ENCODE measurements at places on chromosomes 3 and 15.

DNA sequence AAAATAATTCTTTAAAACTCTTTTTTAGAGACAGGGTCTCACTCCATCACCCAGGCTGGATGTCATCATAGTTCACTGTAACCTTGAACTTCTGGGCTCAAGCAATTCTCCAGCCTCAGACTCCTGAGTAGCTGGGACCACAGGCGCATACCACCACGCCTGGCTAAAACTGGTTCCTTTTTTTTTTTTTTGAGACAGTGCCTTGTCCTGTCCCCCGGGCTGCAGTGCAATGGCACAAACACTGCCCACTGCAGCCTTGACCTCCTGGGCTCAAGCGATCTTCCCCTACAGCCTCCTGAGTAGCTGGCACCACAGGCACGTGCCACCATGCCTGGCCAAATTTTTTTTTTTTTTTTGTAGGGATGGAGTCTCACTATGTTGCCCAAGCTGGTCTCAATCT, 23.7 kb upstream of the FURIN start:
- DNase-seq = no peak

DNA sequence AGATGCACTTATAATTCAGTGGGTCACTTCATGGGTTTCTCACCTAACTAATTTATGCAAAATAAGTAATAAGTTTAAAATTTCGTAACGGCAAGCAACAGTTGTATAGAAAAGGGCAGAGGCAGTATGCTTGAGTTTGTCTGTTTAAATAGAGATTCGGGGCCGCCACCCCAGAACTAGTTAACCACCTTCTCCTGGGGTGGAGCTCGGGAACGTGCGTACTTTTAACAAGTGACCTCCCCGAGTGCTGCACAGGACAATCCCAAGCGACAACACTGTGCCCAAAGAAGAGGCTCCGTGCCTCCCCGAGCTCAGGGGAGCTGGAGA, 439 bp downstream of the SSR3 start:
- no peak for DNase-seq

GRCh38 chr3:156749244-156749643, 74.9 kb downstream of the TIPARP start:
- DNase-seq = no peak

GRCh38 chr3:20503394-20504082, 317.5 kb upstream of the SGO1 start:
- DNase-seq = no peak

- DNase-seq = no peak
Measured at GRCh38 chr3:151362751-151363174, 21.8 kb downstream of the P2RY12 start.

DNA sequence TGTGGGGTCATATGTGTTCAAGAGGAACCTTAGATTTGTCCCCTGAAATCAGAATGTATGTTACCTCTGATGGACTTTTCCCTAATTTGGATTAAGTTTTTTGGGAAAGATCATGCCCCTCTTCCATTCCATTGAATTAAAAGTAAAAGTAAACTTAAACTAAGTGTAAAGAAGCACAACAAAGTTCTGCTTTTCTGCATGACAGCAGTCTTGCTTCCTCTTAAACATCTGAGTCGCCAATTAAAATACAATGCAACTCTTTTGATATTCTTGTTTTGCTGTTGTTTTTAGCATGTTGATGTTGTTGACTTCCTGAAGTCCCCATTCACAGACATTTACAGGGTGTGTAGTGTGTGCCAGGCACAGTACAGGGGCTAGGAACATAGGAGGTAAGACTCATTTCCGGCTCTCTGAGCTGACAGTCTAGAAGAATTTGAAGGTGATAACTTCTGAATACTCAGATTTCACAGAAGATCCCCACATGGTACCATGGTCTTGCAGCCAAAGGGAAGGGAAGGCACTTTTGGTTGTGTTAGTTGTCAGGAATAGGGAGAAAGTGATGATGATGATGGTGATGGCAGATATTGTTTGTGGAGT, 45.0 kb downstream of the USP13 start:
- no peak for DNase-seq

DNA sequence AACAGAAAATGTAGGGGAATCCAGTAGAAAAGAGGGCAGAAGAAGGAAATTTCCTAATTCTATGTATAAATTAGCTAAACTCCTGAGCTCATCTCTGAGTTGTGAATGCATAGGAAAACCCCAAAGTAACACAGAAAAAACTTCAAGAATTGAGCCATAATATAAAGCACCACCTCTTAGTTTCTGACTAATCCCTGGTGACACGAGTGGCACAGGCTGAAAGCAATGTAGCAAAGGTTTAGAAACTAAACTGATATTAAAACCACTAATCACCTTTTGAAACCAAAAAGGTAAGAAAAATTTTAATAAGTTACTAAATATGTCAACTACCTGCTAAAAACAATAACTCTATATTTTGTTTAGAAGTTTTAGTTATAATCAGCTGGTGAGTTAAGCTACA, 255.6 kb upstream of the NECTIN3 start:
- DNase-seq = no peak

GRCh38 chr15:97026781-97027180, 696.3 kb downstream of the NR2F2 start:
- DNase-seq = no peak

GRCh38 chr3:117526470-117527079, 817.0 kb downstream of the TUSC7 start:
- DNase-seq = peak; percentile 33

GRCh38 chr3:185103359-185104127, 49.3 kb downstream of the C3orf70 start:
- no peak for DNase-seq

DNA sequence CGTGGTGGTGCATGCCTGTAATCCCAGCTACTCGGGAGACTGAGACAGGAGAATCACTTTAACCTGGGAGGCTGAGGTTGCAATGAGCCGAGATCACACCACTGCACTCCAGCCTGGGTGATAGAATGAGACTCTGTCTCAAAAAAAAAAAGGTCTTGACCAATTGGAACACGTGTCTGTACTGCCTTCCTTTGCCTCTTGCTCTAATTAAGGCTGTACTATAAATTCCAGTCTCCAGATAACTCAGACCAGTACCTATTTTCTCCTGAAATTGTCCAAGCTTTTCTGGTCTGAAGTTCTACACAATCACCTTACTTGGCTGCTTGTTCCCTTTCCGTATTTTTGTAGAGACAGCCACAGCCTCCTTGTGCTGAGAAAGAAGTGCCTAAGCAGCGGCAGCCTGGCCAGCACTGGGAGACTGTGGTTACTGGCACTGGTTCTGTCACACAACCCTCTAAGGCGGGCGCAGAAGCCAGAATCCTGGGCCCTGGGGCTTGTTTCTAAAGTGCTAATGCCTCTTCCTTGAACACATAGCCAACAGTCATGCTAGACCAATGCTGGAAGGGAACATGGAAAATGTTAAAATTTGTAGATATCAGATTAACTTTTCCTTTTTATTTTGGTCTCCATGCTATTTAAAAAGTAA, 6.2 kb upstream of the CEP70 start:
- DNase-seq = no peak

DNA sequence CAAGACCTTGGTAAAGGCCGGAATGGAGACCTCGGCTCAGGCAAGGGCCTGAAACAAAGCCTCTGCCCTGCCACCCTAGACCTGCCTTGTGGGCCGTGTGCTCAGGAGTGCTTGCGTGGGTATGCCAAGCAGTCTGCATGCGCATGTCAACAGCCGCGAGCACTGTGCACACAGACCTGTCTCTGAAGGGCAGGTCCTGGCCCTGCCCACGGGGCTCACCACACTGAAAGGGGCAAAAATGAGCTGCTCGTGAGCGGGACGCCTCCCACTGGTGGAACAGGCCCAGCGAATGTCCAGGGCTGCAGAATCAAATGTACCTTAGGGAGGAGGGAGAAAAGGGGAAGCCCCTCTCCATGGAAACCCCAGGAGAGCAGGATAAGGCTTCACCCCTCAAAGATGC, 44.3 kb upstream of the FGD5 start:
- no peak for DNase-seq

- no peak for DNase-seq
Measured at GRCh38 chr3:104436506-104436905, 930.2 kb upstream of the ALCAM start.

DNA sequence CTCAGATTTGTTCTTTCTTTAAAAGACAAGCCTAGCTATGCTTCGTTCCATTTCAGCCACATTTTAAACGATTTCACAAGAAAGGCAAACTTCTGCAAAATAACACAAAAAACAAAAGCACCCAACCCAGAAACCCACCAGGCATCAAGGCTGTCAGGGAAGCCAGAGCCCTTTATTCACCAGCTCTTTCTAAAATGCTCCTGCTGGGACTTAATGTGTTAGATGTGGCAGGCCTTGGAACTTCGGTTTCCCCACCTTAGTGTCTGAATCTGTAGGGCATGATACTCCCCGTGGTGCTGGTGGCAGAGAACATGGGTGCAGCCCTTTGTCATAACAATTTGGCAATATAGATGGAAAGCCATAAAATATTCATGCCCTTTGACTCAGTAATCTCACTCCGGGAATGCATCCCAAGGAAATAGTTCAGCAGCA, 56.8 kb upstream of the LCTL start:
- no peak for DNase-seq

DNA sequence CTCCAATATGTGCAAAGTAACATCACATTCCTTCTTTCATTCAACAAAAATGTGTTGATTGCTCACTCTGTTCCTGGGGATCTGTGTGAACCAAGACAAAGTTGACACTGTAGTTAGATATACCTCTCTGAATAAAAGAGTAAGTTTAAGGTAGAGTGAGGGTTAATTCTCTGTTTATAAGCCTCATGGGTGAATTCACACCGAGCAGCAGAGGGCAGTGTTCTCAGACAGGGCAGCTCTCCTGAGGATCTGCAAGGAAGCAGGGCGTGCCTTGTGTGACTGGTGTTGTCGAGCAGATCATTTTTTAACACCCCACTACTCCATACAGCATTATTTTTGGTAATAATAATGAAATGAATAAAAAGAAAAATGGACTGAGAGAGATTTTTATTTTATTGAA, 34.4 kb downstream of the PAQR9 start:
- peak; percentile 55 for DNase-seq
